ENCODE measurements at places on chromosomes 3 and 15. TPM values are rescaled to one million over a fixed set of nuclear protein-coding genes. Genes with fewer than 3 reads are reported as not detected.

NPAP1 gene
- not detected for total RNA-seq

FBXO40 gene
- total RNA-seq, result not detected

ADAMTS17 gene
- total RNA-seq, result not detected

EPB42 gene
- total RNA-seq, result not detected

RGMA gene
- 5.3 TPM for total RNA-seq

SCAANT1 gene
- total RNA-seq, result not detected

DHFR2 gene
- total RNA-seq, result 9.5 TPM

UROC1 gene
- total RNA-seq, result not detected

AHSG gene
- total RNA-seq, result not detected

KLHL40 gene
- not detected for total RNA-seq

GPR176 gene
- 47.6 TPM for total RNA-seq

NOX5 gene
- total RNA-seq, result 0.39 TPM

CX3CR1 gene
- total RNA-seq, result 0.08 TPM

CCR8 gene
- not detected for total RNA-seq

VWA5B2 gene
- not detected for total RNA-seq

LEKR1 gene
- 0.24 TPM for total RNA-seq

PRKCD gene
- 4.2 TPM for total RNA-seq

TTLL13 gene
- 0.08 TPM for total RNA-seq

MEIS2 gene
- 30.7 TPM for total RNA-seq

U2SURP gene
- total RNA-seq, result 35.6 TPM

RNU5B-1 gene
- total RNA-seq, result not detected

UPK1B gene
- total RNA-seq, result not detected

IL17RB gene
- total RNA-seq, result not detected

OR5K2 gene
- total RNA-seq, result not detected

GOLGA8Q gene
- total RNA-seq, result 0.24 TPM

ZPLD1 gene
- total RNA-seq, result not detected

SEMA6D gene
- total RNA-seq, result 21.0 TPM

PDZRN3 gene
- total RNA-seq, result 33.1 TPM

ITIH3 gene
- total RNA-seq, result 0.13 TPM

GABRR3 gene
- not detected for total RNA-seq

CSPG4 gene
- 17.1 TPM for total RNA-seq

ZNF774 gene
- total RNA-seq, result 0.91 TPM

WDR93 gene
- total RNA-seq, result under 0.01 TPM

CFAP91 gene
- total RNA-seq, result 1.4 TPM

GPR15 gene
- not detected for total RNA-seq

KIF7 gene
- total RNA-seq, result 7.9 TPM

SLC15A2 gene
- under 0.01 TPM for total RNA-seq

ACAN gene
- total RNA-seq, result 0.13 TPM

C2CD4A gene
- total RNA-seq, result not detected

PRR20G gene
- not detected for total RNA-seq

GOLGA6A gene
- 6.9 TPM for total RNA-seq
